ENCODE measurements at places on chromosomes 7 and 10.
A peak's percentile ranks its signal among the peaks of the same experiment; 100 is the strongest.

GRCh38 chr7:1301882-1302251, 69.2 kb downstream of the UNCX start:
- no peak for DNase-seq

DNA sequence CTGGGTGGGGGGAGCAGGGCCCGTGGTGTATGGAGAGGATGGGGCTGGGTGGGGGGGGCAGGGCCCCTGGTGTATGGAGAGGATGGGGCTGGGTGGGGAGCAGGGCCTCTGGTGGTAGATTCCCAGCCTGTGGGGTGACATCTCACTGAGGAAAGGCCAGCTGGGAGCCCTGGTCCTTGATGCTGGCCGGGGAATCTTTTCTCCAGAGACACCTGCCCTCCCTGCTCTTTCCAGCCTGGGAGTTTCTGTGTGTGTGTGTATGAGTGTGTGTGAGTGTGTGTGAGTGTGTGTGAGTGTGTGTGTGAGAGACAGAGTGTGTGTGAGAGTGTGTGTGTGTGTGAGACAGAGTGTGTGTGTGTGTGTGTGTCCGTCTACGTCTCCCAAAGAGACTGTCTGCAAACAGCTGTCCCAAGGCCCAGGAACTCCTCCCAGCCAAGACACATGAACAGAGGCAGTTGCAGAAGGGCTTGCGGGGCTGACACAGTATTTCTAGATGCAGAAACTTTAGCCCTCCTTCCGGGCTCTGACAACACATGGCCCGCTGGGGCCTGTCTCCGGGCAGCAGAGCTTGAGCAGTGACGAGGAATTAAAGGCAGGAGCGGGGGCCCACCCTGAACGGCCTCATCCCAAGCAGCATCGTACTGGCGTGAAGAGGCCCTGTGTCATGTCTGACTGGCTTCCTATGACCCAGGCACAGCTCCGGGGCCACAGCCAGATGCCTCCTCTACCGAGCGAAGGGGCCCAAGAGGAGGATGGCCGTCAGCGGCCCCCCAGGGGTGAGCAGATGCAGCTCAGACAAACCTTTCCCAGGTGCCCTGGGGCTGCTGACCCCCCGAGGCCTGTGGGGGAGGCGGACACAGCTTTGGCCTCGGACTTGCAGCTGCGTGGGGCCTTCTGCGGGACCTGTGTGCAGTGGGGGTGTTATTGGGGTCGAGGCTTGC, 24.3 kb downstream of the FAM20C start:
- DNase-seq: no peak

DNA sequence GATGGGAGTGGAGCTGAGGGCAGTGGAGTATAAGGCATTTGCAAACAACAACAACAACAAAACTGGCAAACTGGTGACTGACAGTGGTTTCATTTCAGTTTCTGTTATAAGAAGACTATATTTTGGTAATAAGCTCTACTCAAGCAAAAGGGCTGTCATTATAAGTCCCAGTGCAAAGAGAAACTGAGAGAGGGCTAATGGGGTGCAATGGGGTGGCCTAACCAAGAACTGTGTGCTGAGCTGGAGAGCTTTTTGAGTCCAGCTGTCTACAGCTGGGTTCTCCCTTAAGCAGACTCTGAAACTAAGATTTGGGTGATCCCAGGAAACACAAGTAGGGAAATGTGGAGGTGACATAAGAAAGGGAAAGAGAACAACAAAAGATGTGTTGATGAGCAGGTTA, 439.3 kb downstream of the ADRA2A start:
- no peak for DNase-seq

DNA sequence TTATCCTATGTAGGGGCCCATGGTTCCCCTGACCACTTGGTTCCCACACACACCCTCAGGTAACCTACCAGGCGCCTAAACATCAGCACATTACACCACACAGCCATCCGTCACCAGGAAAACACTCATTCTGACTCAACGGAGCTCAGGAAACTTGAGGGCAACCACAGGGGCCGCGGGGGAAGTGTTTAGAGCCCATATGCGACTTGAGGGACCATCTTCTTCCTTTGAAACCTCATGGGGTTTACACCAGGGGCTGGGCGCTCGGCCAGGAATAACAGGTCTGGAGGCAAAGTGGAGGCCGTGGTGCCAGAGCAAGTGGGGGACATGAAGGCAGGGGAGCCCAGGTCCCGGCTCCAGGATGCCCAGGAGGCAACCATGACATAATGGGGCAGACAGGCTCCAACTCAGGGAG, 1.5 kb downstream of the STX1A start:
- peak; percentile 64 for DNase-seq

DNA sequence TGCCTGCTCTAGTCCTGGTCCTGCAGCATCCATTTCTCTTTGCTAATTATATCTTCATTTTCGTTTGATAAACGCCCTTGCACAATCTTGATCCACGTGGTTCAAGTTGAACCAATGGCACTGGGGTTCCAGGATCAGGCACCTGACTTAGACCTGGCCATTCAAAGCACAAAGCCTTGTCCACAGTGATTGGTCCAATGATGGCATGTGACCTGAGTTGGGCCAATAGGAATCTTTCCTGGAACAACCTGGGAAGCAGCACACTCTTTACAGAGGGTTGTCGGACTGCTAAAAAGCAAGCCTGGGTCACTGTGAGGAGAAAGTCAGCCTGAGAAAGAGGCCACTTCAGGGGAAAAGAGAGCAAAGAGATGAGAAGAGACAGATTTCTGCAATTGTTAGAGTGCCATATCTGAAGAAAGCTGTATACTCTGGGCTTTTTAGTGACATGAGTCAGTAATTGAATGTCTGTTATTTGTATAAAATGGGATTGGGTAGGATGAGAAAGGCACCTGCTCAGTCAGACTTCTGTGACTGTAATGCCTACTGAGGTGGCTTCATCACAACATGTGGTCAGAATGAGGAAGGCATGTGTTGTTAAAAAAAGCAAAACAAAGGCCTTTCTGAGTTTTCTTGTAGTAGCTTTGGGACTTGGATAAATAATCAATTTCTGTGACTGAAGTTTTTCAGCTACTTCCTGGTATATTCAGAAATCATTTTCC, 4.4 kb upstream of the STEAP4 start:
- DNase-seq: no peak

DNA sequence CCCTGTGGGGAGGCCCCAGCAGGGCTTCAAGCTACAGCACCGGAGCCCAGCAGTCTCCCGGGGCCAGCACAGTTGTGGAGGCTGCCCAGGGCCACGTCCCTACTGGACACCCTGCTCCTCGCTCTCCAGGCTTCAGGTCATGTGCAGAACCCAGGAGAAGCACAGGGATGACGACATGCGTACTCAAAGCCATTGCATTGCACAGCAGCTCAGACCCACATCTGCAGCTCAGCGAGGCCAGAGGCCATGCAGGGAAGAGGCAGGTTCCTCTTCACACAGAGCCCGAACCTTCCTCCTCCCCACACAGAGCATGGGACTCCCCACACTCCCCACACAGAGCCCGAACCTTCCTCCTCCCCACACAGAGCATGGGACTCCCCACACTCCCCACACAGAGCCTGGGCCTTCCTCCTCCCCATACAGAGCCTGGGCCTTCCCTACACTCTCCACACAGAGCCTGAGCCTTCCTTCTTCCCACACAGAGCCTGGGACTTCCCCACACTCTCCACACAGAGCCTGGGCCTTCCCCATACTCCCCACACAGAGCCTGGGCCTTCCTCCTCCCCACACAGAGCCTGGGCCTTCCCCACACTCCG, 12.3 kb downstream of the CFAP46 start:
- DNase-seq: no peak

- no peak for DNase-seq
Measured at GRCh38 chr7:42315631-42316030, 78.6 kb upstream of the GLI3 start.

GRCh38 chr10:91672021-91672608, 39.2 kb upstream of the PPP1R3C start:
- DNase-seq: no peak

- DNase-seq: no peak
Measured at GRCh38 chr7:90560730-90561129, 35.4 kb upstream of the CDK14 start.

DNA sequence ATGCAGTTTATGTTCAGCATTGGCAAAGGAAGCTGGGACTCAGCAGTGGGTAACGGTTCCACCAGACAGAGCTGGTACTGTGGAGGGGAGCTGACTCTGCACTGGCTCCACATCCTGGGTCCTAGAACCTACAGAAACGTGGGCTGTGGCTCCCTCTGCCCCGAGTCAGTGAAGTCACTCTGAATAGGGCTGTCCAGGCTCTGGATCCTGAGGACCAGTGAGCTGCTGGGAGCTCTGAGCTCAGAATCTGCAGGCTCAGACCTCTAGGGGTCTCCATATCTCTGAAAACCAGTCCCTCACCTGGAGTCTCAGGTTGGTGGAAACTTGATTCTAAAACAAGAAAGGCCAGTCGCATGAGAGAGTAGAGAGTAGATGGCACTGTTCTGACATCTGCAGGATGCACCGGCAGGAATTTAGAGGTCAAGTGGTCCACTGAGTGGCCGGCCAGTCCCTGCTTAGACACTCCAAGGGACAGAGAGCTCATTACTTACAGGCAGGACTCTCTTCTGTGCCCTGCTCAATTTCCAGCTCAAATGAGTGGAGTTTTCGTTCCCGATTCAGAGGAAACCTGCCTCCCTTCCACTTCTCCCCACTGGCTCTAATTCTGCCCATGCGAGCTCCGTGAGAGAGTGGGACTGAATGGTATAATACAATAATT, 18.6 kb downstream of the NPFFR1 start:
- no peak for DNase-seq

GRCh38 chr10:86401588-86402282, 35.1 kb upstream of the GRID1 start:
- no peak for DNase-seq

Data from stimulated activated CD8-positive, alpha-beta memory T cell treated with anti-CD3 and anti-CD28 coated beads, Interleukin-7, amount 100 ng/mL, for 24 hours (primary cell).